SW480 (cell line): ENCODE measurements at places on chromosomes 12 and 14.

- peak; percentile 67 for DNase-seq
Observed at GRCh38 chr14:32078023-32078857, 1.1 kb downstream of the ARHGAP5 start.

DNA sequence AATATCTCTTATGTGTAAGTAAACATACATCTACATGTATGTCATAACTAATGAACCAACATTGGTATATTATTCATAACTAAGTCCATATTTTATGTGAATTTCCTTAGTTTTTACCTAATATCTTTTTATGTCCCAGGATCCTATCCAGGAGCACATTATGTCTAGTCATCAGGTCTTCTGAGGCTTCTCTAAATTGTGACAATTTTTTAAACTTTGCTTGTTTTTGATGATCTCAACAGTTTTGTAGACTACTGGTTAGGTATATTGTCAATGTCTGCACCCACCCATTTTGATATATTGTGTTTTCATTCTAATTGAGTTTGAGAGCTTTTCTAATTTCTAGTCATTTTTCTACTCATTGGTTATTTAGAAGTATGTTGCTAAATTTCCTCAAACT is 288.2 kb upstream of the DIO3 start:
- DNase-seq = no peak

GRCh38 chr12:89161557-89161956 is 190.7 kb downstream of the DUSP6 start:
- no peak for DNase-seq

DNA sequence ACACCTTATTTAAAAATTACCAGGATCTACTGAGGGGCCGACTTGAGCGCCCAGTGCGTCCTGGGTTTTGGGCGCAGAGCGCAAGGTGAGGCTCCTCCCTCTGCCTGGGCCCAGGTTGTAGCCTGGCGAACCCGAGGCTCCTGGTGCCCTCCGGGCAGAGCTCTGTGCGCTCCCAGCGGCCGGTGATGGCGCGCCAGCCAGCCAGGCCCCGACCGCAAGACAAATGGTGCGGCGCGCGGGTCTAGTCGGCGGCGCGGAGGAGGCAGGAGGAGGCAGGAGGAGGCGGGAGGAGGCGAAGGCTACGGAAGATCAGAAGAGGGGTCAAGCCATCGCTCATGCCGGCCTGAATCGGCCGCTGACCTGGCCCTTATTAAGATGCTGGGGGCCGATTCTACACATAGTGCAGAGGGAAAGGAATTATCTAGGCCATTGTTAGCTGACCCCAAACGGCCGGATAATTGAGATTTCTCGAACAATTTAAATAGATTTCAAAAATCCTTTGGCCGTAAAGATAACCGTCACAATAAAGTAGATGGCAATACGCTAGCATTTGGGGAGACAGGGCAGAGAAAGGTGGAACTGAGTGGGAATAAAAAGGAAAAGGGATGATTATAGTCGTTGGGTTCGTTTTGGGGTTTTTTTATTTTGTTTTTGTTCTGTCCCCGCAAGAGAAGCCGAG is 2.8 kb downstream of the TBX5 start:
- no peak for DNase-seq

DNA sequence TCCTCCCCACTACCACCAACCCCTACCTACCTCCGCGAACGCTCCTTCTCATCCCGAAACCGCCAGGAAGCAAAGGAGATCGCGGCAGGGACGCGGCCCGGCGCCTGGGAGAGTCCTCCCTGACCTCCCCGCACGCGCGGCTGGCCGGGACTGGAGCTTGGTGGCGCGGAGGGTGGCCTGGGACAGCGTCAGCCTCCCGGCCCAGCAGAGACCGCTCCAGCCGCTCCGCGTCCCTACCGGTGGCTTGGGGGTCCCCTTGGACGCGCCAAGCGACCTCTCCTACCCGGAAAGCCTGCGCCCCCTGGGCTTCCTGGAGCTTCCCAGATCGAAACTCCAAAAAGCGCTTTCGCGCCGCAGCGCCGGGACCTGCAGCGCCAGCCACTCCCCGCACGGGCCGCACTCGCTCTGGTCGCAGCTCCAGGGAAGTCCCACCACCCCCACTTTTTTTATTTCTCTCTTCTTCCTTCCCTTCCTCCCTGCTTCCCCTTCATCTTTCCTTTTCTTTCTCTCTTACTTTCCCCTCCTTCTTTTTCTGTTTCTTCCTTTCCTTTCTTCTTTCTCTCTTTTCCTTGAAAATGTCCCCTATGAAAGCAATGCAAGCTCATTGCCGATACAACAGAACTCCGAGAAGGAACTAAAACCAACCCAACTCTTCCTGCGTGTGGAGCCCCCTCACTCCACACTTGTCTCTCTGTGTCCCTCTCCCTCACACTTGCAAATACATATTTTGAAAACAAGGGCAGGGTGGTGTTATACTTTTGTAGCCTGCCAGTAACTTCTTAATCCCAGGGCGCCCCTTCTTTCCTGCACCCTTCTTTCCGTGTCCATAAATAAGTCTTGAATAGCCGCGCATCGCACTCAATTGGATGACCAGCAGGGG is 3.8 kb downstream of the DIO3 start:
- no peak for DNase-seq

GRCh38 chr14:68542346-68542745 is 250.5 kb downstream of the ZFP36L1 start:
- no peak for DNase-seq

DNA sequence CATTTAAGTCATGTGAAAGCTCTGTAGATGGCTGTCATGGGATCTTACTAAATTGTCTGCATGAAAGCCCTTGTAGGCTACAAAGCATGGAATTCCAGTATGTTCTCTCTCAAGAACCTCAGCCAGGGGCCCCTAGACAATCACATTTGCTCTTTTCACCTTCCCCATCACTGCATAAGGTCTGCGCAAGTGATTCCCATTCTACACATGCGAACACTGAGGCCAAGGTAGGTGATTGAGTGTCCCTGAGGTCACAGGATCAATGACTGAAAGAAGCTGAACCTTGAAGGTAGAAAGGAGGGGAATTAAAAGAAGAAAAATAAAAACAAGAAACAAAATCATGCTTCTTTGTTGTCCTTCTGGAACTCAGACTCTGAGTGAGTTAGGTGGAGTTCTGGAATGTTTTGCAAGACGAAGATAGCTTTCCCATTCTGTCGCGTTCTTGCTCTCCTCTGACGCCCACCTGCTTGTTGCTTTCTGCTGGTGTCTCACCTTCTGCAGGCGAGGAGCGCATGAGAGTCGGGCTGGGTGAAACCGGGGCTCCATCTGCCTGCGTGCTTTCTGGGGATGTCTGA is 79.9 kb downstream of the SPRING1 start:
- no peak for DNase-seq

DNA sequence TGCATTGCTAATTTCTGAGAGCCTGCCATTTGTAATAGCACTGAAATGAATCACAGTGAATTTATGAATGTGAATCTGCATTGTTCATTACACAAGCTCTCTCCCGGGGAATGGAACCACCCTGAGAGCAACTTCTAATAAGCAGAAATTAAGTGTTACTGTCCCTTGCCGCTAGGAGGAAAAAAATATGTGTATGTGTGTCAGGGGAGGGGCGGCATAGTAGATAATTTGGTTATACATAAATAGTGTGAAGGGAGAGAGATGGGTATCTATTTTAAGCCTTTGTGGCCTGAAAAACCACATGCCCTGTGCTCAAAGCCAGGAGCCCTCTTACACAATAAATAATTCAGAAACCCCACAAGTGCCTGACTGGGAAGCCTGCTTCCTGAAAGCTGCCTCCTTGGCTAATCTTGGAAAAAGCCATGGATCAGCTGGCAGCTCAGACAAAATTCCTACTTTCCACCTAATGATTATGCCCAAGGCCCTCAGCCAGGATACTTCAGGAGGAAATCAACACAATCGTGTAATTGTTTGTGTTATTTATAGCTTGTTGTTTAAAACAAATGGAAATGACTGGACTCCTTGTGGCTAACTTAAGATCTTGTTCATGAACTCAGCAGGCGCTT is 366.2 kb upstream of the KITLG start:
- peak; percentile 30 for DNase-seq

- no peak for DNase-seq
Observed at GRCh38 chr12:49854976-49855375, 12.1 kb upstream of the BCDIN3D start.

GRCh38 chr12:6936636-6937480 is 6.8 kb upstream of the RNU7-1 start:
- DNase-seq = no peak

DNA sequence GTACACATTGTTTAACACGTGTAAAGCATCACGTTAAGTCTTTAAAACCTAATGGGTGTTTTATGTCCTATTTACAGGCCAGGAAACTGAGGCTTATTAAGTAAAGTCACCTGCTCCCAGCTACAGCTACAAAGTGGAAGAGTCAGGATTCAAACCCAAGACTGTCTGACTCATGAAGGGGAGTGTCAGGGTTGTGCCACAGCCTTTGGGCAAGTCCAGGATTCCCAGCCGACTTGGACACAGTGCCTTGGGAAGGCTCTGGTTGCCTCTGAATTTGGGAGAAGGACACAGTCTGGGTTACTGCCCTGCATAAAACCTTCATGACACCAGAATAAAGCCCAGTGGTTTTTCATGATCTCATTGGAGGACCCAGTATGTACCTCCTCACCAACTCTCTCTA is 7.3 kb downstream of the RNU4-2 start:
- no peak for DNase-seq

- DNase-seq = peak; percentile 77
Observed at GRCh38 chr14:102279688-102280348, 25.1 kb downstream of the MOK start.

- DNase-seq = peak; percentile 83
Observed at GRCh38 chr12:54191550-54192022, 2.8 kb upstream of the SMUG1 start.

DNA sequence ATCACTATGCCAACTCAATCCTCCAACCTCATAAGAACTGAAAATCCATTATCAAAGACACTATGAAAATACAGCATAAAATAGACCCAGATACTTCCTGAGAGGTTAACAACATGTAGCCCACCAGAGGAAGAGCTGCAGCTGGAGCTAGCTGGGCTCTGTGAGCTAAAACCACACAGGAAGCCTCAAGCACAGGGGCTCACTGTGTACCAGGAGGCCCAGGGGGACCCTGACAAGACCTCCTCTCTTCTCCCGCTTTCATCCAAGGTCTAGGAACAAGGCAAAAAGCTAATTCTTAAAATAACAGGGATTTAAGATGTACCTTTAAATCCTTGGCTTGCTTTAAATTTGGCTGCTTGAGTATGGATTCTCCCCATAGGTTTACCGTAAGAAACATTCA is 53.6 kb downstream of the EIF2S3B start:
- DNase-seq = no peak

- DNase-seq = peak; percentile 6
Observed at GRCh38 chr12:115313929-115314328, 630.0 kb upstream of the TBX3 start.

DNA sequence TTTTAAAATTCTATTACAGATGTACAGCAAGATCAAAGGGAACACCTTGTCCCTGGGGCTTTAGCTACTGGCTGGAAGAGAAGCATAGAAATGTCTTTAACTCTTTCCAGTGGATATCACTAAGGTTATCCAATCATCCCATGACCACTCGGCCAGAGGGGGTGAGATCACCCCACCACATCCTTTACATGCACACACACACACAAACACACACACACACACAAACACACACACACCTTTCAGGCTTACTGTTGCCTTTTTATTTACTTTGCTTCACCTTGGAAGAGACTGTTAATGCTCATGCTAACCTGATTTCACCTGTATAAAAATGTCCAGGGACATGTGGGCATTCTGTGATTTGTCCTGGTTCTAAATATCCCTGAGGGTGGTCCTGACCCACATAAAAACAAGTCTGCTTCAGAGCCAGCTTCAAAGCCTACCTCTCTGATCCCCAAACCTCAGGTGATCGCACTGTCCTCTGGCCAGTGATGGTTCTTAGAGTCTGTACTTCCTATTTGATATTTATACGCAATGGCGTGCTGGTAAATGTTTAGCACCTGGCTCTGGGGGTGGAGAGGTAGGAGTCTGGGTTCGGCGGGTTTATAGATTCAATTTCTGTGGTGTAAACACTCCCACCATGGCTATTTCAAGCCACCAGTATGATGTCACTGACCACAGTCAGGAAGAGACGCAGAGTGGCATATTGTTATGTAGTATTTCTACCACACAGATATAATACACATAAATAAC is 166.1 kb upstream of the EEA1 start:
- peak; percentile 98 for DNase-seq

GRCh38 chr14:93011650-93012325 is 88.8 kb downstream of the CHGA start:
- no peak for DNase-seq

DNA sequence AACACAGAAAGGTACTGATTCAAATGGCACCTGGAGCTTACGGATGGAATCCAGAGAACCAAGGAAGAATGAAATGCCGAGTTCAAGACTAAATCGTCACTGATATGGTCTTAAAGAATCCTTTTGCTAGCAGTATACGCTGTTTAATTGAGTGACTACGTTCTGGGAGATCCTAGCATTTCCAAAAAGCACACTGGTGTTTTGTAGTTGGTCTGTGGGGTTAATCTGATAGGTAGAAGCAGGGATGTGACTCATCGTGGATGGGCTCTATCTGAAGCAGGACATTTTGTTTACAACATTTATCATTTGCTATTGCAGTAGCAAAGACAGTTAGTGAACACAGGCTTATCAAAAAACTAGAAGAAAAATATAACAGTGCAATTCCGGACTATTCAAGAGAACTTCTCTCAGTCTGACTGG is 169.2 kb upstream of the HMGA2 start:
- no peak for DNase-seq
